ENCODE measurements at places on chromosomes 1 and 21.
A peak's percentile ranks its signal among the peaks of the same experiment; 100 is the strongest.

DNA sequence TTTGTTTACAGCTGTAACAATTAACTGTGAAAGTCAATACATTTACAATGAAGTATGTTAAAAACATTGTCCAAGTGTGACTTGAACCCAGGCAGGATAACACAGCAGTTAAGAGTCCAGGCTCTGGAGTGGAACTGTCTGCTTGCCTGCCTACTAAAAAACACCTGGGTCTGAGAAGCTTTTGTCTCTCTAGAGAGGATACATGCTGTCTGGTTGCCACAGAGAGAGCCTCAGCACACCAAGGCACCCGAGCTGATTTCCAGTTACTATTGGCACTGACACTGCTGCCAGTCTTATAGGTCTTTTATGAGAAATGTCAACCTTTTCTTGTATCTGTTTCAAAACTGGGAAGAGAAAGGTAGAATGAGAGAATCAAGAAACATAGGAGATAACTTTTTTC, 20.2 kb upstream of the RALGPS2 start:
- DNase-seq, result no peak

GRCh38 chr1:233945573-233945972, 41.1 kb downstream of the SLC35F3 start:
- DNase-seq, result no peak

GRCh38 chr1:30778154-30778978, 20.8 kb upstream of the LAPTM5 start:
- DNase-seq, result peak; percentile 79

DNA sequence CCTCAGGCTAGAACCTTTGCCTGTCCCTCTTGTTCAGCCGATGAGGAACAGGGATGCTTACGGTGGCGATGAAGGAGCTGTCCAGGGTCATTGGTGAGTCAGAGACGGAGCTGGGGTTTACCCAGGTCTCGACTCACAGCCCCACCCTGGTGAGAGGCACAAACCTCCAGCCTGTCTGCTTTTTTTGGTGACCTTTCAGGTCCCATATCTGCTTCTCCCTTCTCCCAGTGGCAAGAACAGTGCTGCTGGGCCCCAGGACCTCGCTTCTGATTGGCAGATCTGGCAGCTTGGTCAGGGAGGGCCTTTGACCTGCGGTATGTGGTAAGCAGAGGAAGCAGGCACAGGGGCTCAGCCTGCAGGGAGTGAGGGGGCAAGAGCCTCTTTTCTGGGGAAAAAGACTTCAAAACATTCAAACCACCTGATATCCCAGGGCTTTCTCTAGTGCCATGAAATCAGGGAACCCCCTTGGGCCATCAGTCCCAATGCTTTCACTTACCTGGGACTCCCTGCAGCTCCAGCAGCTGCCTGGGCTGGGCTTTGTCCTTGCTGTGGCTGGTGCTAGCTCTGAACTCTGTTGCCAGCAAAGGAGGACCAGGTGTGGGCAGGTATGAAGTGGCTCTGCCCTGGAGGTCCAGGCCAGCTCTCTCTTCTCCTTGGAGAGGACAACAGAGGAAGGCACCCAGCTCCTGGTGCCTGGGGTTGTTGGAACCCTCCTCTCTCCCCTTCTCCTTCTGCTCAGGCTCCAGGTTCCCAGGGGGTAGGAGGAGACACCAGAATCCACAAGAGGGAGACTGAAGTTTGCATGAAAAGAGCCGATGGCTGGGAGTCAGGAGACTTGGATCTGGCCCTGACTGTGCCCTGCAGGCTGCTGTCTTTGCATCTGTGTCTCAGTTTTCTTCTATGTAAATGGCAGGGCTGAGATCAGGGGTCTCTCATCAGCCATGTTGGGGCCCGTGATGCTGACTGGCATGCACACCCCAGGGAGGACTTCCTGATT, 41.4 kb downstream of the TRIM62 start:
- DNase-seq, result peak; percentile 47

GRCh38 chr1:199862047-199862446, 165.5 kb upstream of the NR5A2 start:
- no peak for DNase-seq

GRCh38 chr1:161188381-161188780, 10.5 kb downstream of the ADAMTS4 start:
- no peak for DNase-seq

- DNase-seq, result no peak
Observed at GRCh38 chr1:168271636-168272035, 9.0 kb upstream of the TBX19 start.

DNA sequence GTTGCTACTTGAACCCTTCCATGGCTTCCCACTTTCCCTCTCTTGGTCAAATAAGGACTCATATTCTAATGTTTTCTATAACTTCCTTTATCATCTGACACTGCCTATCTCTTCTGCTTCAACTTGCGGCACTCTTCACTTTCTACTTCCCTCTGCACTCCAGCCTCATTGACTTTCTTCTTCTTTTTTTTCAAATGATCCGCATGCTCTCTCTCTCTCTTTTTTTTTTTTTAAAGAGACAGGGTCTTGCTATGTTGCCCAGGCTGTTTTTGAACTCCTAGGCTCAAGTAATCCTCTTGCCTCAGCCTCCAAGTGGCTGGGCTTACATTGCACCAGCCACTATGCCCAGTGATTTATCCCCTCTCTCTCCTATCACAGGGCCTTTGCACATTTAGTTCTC, 7.3 kb upstream of the IL10 start:
- DNase-seq, result no peak

DNA sequence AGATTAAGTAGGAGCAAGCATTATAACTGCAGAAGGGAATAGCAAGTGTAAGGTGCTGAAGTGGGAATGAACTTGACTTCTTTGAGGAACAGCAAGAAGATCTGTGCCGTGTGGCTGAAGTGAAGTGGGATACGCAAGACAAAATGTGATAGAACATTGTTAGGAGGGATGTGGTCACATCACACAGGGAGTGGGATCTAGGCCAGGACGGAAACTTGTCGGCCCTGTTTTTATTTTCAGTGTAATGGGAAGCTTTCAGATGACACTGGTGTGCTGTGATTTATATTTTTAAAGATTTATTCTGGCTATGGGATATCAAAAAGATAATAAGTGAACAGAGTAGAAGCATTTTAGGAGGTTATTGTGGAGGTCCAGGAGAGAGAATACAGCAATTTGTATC, 116.4 kb downstream of the PLA2G4A start:
- no peak for DNase-seq

- no peak for DNase-seq
Observed at GRCh38 chr1:24286246-24287010, 32.7 kb upstream of the GRHL3 start.

DNA sequence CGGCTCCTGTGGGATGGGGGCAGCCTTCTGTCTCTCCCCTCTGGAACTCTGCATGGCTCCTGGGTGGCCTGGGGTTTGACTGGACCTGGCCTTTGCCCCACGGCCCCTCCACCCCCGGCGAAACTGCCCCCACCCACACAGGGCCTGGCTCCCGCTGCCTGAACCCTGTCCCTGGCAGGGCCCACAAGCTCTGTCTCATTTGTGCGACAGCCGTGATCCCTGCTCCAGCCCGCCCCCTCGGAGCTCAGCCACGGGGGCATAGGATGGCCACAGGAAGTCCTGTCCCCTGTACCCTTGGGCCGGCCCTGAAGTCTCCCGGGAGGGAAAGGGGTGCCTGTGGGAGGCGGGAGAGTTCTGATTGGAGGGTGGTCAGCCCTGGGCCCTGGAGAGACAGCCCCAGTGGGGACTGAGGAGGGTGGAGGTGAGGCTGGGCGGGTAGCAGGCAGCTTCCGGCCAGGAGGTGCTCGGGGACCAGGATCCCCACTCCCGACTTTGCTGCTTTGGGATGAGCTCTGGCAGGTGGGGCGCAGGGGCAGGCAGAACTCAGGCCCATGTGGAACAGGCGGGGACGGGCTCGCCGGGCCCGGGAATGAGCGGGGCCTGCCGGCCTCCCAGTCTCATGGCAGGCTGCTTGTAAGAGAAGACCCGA, 45.1 kb downstream of the SLX9 start:
- DNase-seq, result no peak

- peak; percentile 50 for DNase-seq
Observed at GRCh38 chr1:94772230-94772641, 47.9 kb upstream of the SLC44A3 start.

DNA sequence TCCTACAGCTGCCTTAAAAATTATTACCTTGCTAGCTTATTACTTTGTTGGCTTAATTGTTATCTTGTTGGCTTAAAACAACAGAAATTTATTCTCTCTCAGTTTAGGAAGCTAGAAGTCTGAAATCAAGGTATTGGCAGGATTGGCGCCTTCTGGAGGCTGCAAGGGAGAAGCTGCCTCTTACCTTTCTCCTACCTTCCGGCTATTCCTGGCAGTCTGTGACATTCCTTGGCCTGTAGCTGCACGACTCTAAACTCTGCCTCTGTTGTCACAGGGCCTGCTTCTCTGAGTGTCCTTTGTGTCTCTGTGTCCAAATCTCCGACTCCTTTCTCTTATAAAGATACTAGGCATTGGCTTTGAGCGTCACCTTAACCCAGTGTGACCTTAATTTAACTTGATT, 579.9 kb upstream of the B3GALT2 start:
- DNase-seq, result no peak

DNA sequence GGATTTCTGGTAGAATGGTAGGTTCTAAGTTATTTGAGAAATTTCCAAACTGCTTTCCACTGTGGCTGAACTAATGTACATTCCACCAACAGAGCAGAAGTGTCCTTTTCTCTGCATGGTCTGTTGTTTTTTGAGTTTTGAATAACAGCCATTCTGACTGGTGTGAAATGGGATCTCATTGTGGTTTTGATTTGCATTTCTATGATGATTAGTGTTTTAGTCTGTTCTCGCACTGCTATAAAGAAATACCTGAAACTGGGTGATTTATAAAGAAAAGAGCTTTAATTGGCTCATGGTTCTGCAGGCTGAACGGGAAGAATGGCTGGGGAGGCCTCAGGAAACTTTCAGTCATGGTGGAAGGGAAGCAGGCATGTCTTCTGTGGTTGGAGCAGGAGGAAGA, 80.3 kb downstream of the SDCCAG8 start:
- DNase-seq, result no peak

DNA sequence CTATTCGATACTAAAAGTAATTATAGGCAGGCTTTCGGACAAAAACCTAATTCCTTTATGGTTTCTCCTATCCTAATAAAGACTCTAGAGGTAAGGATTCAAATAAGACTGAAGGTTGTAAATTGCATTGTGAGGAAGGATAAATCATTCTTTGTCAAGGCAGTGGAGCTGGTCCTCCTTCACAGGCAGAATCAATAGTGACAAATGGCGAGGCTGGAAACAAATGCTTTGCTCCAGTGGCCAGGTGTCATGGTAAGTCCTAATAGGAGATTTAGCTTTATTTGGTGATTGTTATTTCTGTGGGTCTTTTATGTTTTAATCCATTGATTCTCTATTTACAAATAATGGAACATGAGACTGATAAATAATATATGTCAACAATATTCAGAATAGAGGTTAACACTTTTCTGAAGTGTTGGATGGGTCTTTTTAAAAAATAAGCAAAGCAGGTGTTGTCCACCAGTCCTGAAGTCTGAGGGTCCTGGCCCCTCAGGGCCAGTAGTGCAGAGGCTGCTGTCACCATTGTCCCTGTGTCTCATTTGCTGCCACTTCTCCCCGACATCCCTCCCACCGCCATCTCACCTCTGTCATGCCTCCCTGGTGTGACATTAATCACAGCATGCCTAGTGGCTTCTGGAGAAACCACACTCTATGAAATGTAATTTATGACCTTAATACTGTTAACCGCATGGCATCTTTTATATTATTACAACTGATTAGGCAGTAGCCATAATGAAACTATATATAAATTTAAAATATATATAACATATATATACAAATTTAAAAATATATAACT, 120.9 kb upstream of the MAGI3 start:
- DNase-seq, result no peak

GRCh38 chr1:56626546-56626945, 18.6 kb upstream of the PRKAA2 start:
- peak; percentile 60 for DNase-seq

DNA sequence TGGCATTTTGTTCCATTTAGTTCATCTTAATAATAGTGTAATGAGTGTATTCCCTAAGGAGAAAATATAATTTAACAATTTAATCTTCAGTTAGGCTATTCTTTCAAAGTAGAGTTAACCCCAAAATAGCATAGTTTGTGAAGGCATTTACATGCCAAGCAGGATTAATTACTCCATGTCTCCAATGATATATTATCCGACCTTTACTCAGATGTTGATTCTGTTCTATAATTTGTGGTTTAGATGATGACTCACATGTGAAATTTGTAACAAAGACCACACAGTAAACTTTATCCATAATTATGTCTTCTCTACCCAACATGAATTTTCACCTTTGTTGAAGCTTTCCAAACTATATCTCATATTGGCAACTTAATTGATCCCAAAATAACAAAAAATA, 2065.2 kb downstream of the MRPL39 start:
- no peak for DNase-seq

- DNase-seq, result peak; percentile 90
Observed at GRCh38 chr1:108747171-108747850, 837 bp downstream of the STXBP3 start.

DNA sequence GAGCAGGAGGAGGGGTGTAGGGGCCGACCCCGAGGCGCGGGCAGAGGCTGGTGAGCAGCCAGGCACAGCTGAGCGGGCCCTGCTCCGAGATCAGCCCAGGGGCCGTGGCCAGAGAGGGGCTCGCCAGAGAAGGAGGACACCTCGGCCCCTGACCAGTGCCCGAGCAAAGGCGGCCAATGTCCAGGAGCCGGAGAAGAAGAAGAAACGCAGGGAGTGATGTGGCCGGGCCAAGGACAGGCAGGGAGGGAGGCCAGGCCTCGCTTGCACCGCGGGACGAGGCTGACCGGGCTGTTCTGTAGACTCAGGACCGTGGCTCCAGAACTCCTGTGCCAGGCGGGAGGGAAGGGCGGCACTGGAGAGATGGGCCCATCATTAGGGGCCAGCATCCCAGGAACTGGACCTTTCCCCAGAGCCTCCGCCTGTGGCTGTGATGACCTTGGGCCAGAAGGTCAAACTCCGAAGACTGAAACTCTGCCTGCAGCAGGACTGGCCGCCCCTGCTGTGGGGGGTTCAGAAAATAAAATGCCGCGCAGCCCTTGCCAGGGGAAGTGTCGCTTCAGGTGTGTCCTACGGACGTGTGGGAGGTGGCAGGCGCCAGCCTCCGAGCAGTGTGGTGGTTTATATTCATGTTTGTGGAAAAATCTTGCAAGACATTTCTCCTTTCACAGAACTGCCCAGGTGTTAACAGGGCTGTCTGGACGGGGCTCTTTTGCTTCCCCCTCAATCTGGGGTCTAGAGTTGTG, 14.4 kb downstream of the RRP1 start:
- no peak for DNase-seq

DNA sequence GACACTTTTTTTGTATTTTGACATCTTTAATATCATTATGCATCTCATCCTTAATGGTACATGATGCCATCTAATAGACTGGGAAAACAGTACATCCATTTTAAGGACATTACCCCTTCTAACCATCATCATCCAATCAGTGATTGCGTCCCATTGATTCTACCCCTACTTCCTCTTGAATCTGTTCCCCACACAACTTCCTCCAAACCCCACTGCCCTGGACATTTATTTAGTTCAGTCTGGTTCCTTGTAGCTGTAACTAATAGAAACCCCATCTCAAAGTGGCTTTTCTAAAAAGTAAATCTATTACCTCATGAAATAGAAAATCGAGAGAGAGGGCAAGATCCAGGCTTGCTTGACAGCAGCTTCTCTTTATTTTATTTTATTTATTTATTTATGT, 2.1 kb upstream of the ITLN1 start:
- no peak for DNase-seq

Measured in EH (cell line).